ENCODE measurements at places on chromosomes 7 and 10.

DNA sequence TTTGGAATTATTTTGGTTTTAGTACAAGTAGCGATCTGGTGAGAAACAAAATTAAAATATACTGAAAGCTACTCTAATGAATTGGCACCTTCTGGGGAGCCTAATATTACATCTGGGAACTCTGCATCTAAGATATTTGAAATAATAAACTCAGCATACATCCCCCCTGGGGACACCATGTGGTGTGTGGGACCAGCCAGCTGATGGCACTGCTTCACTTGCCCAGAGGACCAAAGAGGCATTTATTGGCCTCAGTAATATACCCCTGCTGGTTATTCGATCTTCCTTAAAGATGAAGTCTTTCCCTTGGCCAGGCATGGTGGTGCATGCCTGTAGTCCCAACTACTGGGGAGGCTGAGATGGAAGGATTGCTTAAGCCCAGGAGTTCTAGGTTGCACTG is 195.1 kb upstream of the AUTS2 start:
- DNase-seq, result no peak

DNA sequence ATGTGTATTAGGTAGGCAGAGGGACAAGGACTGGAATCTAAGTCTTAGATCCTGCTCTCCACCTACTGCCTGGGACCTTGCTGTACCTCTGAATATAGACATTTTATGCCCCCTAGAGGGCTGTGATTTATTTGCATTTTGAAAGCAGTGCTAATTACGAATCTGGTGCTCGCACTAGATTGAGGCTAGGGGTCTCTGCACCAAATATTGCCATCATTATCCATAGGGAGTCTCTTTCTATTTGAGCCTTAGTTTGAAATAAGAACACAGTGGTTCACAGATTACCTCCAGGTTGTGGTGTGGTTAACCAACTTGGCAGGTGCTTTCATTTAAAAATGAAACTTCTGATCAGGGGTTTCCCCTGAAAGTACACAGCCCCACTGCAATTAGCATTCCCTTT is 41.8 kb downstream of the CNNM1 start:
- no peak for DNase-seq

DNA sequence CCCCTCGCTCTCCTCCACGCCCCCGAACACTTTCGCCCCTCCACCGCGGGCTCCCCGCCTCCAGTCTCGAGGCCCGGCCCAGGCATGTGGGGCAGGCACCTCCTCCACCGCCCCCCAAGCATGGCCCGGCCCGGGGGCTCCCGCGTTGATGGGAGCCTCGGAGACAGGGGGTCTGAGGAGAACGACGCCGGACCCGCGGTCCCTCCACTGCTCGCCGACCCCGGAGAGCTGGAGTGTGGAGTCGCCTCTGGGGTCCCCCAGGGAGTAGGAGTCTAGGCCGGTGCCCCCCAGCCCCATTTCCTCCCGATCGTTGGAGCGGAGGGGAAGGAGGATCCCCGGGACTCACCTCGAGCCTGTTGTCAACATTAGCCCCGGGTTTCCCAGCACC is 206 bp downstream of the UPF2 start:
- DNase-seq, result no peak

GRCh38 chr10:12644380-12645144 is 295.2 kb downstream of the CAMK1D start:
- no peak for DNase-seq

GRCh38 chr10:107708981-107709380 is 544.5 kb upstream of the SORCS1 start:
- no peak for DNase-seq

DNA sequence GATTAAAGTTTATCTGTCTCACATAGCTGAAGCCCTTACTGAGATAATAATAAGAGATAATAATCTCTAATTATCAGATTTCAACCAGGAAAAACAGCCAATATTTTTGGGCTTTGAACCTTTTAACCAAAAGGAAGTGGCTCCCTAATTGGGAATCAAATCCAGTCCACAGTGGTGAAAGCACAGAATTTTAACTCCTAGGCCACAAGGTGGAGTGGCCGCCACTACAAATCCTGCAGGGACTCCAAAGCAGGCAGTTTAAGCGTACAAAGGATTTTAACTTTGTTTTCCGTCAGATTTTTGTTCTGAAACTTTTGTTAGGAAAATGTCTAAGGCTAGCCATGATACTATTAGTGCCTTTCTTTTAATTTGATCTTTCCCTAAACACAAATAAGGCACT is 99.6 kb upstream of the CCNY start:
- no peak for DNase-seq

GRCh38 chr10:107790271-107790670 is 625.8 kb upstream of the SORCS1 start:
- no peak for DNase-seq

DNA sequence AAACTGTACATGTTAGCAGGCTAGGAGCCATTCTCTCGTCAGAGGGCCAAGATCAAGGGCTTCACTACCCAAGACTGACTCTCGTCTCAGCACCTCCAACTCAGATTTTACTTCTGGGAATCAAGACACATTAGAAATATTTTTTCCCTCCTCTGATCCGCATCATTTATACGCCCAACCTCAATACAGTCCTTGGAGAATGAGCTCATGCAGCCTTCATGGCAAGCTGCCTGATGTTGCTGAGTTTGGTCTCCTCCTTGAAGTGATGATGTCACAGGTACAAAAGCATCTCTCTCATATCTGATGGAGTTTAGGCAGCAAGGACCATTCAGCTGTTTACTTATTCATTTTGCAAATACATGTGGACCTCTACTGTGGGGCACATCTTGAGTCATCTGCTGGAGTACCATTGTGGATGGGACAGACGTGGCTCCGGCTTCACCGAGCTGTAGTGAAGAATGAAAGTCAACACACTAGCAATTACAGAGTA is 114.0 kb downstream of the BMPER start:
- no peak for DNase-seq

DNA sequence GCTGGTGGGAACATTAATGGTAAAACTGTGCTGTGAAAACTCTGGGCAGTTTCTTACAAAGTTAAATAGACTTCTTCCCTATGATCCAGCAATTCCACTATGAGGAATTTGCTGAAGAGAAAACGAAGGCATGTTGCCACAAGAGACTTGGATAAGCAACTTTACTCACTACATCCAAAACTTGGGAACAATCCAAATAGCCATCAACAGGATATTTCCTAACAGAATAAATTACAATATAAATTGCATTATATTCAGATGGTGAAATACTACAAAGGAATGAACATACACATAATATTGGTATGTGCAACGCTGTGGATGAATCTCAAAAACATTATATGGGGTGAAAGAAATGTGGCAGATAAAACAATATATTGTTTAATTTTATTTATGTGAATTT is 21.4 kb upstream of the MKI67 start:
- no peak for DNase-seq

- no peak for DNase-seq
Measured at GRCh38 chr10:60497364-60497763, 107.7 kb upstream of the ANK3 start.

DNA sequence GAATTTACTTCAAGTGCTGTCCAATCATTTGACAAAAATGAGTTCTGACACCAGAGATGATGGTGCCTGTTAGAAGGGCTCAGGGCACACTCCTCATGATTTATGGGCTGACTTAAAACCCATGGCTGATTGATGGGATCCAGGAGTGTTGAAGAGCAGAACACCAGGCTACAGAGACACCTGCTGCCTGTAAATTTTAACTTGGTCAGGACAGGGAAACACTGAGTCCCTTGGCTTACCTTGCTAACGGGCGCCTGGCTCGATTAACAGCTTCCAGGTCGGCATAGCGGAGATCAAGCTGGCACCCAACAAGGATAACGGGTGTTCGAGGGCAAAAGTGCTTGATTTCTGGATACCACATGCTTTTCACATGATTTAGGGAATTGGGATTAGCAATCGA is 51.4 kb downstream of the RHOBTB1 start:
- DNase-seq, result no peak

DNA sequence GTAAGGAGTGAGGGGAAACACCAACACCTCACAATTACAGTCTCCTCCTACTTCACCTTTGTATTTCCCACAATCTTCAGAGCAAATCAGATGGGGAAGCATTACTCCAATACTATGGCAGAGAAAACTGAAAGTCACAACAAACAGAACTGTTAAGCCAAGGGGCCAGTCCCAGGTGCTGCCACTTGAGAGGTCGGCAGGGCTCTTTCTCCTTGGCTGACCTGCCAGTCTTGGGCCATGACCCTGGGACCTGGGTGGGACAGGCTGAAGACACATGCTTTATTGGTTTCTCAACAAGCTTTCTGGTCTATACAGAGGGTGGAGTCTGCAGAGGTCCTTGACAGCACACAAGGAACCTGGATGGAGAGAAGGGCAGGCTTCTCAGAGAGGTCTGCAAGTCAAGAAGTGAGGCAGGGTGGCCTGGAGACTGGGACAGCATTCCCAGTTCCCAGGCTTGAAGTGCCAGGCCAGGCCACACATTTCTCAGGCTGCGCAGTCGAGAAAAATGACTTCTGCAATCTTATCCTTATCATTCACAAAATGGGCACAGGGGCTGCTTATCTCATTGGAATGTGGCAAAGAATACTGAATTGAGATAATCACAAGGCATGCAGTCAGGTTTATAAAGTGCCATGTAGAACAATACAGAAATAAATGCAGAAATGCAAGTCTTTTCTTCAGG is 301.0 kb downstream of the CXCL12 start:
- no peak for DNase-seq

GRCh38 chr10:80410578-80411145 is 2.3 kb downstream of the PRXL2A start:
- no peak for DNase-seq

GRCh38 chr10:76229341-76229740 is 797.9 kb downstream of the LRMDA start:
- DNase-seq, result no peak

DNA sequence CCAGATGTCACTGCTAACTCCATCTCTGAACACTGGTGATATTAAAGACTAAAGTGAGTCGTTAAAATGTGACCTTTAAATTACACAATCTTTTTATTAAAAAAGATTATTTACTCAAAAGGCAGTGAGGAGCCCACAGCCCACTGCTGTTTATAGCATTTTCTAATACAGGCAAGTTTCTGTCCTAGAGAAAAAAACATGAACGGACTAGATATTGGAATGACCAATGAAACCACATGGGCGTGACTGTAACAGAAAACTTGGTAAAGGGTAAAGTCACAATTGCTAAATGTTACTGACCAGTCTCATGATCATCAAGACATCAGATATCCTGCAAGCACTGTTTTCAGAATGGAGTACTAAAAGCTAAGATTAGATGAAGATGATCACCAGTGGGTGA is 78.7 kb downstream of the FEZF1 start:
- DNase-seq, result no peak

DNA sequence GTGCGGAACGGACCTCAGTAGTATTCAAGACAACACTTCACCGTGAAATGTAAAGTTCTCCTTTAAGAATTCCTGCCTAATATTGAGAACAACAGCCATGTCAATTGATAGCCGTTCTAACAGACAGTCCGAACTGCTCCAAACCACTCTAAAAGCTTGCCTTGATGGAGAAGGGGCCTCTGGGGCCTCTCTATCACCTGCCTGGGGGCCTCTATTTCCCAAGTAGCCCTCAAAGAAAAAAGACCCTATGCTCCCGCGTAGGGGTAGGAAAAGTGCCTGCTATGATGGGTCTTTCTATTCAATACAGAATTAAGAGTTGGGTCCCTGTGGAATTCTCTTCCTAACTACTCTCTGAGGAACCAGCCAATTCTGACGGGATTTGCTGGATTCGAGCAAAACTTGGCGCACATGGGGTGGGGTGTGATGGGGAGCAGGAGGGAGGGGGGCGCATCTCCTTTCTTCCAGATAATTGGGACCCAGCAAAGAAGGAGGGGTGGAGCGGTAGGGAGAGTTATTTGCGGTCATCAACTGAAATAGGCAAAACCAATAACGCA is 8.3 kb upstream of the DLX6 start:
- DNase-seq, result no peak

DNA sequence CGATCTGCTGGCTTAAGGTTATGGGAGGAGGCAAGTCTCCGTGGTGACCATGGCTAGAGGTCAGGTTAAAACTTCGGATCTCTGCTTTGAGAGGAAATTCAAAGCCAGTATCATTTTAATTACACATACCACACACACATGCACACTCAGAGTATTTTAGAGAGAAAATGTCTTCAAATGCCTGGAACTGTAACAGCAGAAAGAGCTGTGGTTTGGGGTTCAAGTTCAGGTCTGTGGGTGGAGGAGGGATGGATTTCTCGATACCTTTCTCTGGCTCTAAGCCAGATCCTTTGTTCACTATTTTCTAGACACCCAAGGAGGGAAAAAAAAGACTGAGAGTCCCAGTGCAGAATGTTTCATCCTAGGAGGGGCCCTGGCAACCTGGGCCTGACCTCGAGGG is 32.5 kb downstream of the ARL3 start:
- no peak for DNase-seq

GRCh38 chr10:102118867-102119266 is 1.3 kb downstream of the LDB1 start:
- no peak for DNase-seq

- no peak for DNase-seq
Measured at GRCh38 chr7:104795616-104796398, 218.2 kb upstream of the KMT2E start.

DNA sequence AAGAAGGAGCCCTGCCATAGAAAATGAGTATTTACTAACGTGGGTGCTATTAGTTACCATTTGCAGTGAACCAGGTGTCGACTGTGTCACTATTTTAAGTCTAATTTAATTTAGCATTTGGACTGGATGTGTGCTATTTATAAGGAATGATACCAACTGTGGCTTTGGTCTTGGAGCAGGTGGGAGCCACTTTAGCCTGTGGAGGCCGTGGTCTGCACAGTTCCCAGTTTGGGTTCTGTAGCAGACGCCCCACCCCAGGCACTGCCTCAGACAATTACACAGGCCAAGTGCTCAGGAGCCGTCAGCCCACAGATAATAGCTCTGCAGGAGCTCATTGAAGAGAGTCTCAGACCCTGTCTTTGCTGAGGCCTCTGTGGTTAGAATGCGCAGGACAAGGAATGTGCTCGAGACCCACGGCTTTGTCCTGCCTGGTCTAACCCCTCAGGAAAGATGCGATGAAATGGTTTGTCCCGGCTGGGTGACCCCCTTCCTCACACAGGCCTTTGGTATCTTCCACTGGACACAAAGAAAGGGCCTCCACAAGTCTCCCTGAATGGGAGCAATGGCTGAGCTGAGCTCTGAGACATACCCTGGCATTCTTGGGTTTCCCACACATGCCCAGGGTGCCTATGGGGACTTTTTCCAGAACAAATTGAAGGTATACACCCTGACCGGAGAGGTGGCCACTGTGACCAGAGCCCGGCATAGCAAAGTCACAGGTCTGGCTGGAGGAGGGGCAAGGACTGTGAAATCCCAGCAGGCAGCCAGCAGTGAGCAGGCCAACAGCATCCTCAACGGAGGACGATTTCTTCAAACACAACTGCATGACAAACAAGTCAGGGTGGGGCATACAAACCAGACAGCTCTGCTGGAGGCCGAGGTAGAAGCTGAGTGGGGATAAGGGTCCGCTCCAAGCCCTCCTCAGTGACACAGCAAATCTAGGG is 251.2 kb downstream of the ARHGAP12 start:
- no peak for DNase-seq
